ENCODE measurements at places on chromosomes 16 and 17. TPM values are rescaled to one million over a fixed set of nuclear protein-coding genes. Genes with fewer than 3 reads are reported as not detected.

ULK2 gene
- total RNA-seq, result 14.5 TPM

IL34 gene
- total RNA-seq, result 0.36 TPM

GRCh38 chr17:69358688-69359596 is 32.0 kb upstream of the ABCA5 start:
- peak; percentile 2 for DNase-seq

COTL1 gene
- total RNA-seq, result 529 TPM

CRK gene
- total RNA-seq, result 22.9 TPM

DNA sequence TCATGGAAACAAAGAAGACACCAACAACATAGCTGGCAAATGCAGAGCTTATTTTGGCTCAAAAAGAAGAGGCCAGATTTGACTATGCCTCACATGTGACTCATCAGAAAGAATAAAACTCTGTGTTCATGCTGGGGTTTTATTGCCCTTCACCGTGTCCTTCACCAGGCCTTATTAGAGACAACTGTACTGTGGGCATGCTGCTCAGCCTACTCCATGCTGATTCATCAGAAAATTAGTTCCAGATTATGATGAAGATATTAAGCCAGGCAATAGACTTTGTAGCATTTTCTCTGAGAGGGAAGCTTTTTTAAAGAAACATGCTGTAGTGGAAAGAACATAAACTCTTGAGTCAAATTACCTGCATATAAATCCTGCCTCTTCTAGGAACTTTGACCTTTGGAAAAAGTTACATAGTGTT is 89.8 kb downstream of the CYB561 start:
- DNase-seq, result no peak

LPCAT2 gene
- total RNA-seq, result 2.0 TPM

DNA sequence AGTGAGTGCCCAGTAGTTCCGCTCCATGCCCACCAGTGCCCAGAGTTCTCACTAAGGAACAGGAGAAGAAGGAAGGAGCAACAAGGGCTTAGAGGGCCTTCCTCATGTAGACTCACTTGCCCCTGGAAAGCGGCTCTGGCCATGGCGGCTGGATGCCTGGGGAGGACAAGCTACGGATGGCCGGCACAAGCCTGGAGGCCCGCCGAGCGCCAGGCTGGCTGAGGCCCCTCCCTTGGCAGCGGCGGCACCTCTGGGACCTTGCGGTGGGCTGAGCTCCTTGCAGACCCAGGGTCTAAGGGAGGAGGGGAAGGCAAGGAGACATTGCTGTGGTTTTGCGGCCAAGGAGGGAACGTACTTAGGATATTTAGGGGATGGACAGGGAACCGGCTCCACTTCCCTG is 160.1 kb downstream of the SALL1 start:
- no peak for DNase-seq

DNA sequence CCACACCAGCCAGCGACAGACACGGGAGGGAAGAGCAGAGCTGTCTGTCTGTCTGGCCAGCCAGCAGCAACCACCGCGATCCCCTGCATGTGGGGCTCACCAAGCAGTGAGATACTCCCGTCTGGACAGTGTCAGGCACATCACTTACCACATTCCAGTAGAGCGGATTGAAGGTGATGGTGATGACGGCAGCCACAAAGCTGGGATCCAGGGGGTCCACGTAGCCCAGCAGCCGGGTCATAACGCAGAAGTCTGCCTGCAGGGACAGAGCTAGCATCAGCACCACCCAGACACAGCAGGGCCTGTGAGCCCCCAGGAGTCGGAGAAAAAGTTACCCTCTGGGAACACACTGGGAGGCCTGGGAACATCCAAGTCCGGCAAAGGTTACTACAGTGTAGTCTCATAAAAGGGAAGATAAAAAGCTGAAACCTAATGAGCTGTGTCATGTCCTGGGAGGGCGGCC is 14.7 kb downstream of the PEMT start:
- DNase-seq, result no peak

ITGAD gene
- total RNA-seq, result 0.14 TPM

TBC1D3B gene
- 21.4 TPM for total RNA-seq

GRCh38 chr16:65667011-65667578 is 545.2 kb upstream of the CDH11 start:
- DNase-seq, result no peak

ARL5C gene
- 0.16 TPM for total RNA-seq

ALOX12B gene
- 1.3 TPM for total RNA-seq

EVPLL gene
- total RNA-seq, result not detected

CCL1 gene
- not detected for total RNA-seq

DNA sequence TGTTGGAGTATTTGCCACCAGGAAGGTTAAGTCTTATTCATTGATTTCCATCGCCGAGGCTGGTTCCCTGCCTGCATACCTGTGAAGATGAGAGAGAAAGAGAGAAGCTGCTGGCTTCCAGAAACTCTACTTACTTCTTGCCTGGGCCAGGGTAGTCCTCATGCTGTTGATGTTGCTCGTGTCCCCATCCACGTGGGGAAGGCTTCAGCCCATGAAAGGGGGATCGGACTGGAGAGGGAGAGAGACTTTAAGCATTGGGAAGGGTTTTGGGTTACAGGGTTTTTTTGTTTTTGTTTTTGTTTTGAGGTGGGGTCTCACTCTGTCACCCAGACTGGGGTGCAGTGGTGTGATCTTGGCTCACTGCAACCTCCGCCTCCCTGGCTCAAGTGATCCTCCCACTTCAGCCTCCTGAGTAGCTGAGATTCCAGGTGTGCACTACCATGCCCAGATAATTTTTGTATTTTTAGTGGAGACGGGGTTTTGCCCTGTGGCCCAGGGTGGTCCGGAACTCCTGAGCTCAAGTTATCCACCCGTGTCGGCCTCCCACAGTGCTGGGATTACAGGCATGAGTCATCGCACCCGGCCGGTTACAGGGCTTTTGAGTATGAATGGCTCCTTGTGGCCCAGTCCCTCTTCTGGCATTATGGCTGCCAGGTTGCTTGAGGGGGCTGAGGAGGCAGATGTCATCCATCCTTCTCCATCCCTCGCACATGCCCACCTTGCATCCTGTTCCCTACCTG is 26.6 kb downstream of the ITGB3 start:
- no peak for DNase-seq

GRCh38 chr17:42603318-42603717 is 5.9 kb downstream of the RETREG3 start:
- no peak for DNase-seq

GRCh38 chr17:49358641-49359247 is 3.3 kb downstream of the ZNF652 start:
- no peak for DNase-seq

GRCh38 chr17:40347319-40348135 is 17.0 kb downstream of the GJD3 start:
- no peak for DNase-seq

DNA sequence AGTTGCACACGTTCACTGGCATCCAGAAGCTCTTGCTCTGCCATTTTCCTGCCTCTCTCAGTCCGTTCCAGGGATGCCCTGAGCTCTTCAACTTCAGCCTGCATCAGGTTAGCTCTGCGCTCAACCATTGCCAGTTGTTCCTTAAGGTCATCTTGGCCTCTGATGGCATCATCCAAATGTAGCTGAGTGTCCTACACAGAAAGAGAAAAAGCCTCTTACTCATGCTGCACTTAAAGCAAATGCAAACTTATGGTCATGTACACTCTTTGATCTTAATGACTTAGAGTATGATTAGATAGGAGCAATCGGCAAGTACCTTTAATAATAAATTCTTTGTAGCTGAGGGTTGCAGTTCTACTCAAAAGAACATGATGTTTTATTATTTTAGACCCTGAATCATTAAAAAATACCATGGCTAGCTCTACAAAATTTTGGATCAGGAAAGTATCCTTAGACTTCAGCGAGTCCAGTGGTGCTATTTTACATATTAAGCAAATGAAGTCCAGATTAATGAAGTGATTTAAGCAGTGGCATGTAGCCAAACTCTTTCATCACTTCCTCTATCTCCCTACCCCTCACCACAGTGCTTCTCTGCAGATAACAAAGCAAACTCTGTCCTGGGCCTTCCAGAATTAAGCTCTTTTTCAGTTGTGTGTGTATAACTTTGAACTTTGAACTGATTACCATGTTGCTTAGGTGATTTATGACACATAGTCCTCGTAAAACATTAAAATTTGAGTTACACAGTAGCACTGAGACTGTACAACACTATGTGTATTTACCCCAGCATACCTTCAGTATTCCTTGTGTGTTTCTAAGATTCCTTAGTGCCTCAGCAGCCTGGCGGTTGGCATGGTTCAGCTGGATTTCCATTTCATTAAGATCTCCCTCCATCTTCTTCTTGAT is 22.1 kb downstream of the MYH4 start:
- no peak for DNase-seq

DNA sequence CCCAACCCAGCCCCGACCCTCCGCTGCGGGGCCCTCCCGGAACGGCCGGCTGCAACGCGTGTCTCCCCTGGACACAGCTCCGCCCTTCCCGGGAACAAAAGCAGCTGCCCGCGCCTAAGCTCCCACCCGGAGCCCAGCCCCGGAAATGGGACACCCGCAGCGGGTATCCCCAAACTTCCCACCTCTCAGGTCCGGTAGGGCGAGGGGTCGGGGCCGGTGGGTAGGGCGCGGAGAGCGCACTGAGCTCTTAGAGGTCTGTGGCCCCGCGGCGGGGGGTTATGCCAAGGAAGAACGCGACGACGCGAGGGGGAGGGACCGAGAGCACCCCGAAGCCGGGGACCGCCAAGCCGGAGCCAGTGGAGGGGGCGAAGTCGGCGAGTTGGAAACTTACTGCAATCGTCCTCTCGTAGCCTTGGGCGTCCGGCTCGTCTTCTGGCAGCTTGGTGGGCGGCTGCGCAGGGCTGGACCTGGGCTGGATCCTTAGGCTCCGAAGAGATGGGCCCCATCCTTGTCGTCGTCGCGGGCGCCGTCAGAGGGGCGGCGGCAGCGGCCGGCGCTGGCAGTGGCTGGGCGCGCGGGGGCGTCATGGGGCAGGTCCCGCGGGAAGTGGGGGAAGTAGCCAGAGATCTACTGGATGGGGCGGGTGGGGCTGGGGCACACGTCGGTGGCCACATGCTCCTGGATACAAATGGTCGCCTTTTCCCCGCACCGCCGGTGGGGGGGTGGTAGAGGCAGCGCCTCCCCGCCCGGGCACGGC is 6.9 kb downstream of the USP6 start:
- peak; percentile 21 for DNase-seq

ALOX12 gene
- total RNA-seq, result not detected

DNA sequence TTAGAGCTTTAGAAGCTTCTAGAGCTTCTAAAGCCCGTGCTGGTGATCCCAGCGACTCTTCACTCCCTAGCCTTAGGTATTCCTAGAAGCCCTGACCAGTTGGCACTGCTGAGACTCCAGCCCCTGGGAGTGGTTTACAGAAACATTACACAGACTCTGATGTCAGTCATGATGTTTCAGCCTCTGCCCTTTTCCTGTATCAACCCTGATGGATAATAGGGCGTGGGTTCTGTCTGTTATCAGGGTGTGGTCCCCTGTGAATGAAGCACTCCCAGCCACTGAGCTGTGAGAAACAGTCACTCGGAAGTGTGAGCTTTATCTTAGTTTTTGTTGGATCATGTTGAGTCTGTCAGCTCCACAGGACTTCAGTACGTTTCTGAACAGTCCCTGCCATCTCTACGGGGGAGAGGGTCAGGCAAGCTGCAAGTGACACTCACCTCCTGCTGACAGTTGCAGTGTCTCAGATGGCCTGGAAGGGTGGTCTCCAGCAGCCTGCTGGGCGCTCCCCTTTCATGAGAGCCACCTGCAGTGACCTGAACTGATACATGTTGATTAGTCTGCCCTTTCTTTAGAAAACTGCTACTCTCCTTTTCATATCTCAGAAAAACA is 12.8 kb downstream of the GOSR2 start:
- no peak for DNase-seq
